ENCODE measurements at places on chromosomes 5 and 9. TPM values are rescaled to one million over a fixed set of nuclear protein-coding genes. Genes with fewer than 3 reads are reported as not detected.

PDCD1LG2 gene
- 0.13 TPM for total RNA-seq

HOMER1 gene
- total RNA-seq, result 11.4 TPM

CXCL14 gene
- not detected for total RNA-seq

SAXO1 gene
- total RNA-seq, result 0.07 TPM

HSPA9 gene
- total RNA-seq, result 442 TPM

SPAG8 gene
- 0.63 TPM for total RNA-seq

SH3TC2 gene
- not detected for total RNA-seq

LMX1B gene
- not detected for total RNA-seq

ALDH1A1 gene
- total RNA-seq, result not detected

DEPDC1B gene
- total RNA-seq, result 34.1 TPM

IFNA2 gene
- not detected for total RNA-seq

SIT1 gene
- total RNA-seq, result 102 TPM

CNTFR gene
- total RNA-seq, result not detected

SLC22A5 gene
- total RNA-seq, result 4.0 TPM

GABRA6 gene
- total RNA-seq, result not detected

C8G gene
- 0.83 TPM for total RNA-seq

ASS1 gene
- total RNA-seq, result 11.5 TPM

PCDHAC1 gene
- total RNA-seq, result not detected

SHOC1 gene
- total RNA-seq, result not detected
